A549 treated with CpdA at 1 μM for 4 hours (cell line): ENCODE measurements at places on chromosomes 4 and X. TPM values are rescaled to one million over a fixed set of nuclear protein-coding genes. Genes with fewer than 3 reads are reported as not detected.

The CASP6 gene
- 13.0 to 16.8 TPM (median 14.9 TPM) in 5 replicates for total RNA-seq

The MAOA gene
- 0.08 to 0.47 TPM (median 0.29 TPM) in 5 replicates for total RNA-seq

The GATA1 gene
- not detected in 5 replicates for total RNA-seq

The RASSF6 gene
- 0.57 to 0.90 TPM (median 0.83 TPM) in 5 replicates for total RNA-seq

The CLNK gene
- not detected in 5 replicates for total RNA-seq

The GLUD2 gene
- 1.7 to 2.9 TPM (median 2.5 TPM) in 5 replicates for total RNA-seq

The ADH6 gene
- not detected in 5 replicates for total RNA-seq
